Activated CD4-positive, alpha-beta T cell treated with anti-CD3 and anti-CD28 coated beads, Interleukin-2, amount 10 ng/mL, durations not matched to agents 7 days and 5 days (primary cell): ENCODE measurements at places on chromosomes 5 and 9. TPM values are rescaled to one million over a fixed set of nuclear protein-coding genes. Genes with fewer than 3 reads are reported as not detected.

Gene IL9
- not detected for total RNA-seq

Gene RANBP3L
- not detected for total RNA-seq

Gene DMRT2
- not detected for total RNA-seq

Gene WWC1
- total RNA-seq: 0.60 TPM

Gene NUTM2G
- total RNA-seq: not detected

Gene KCNV2
- not detected for total RNA-seq

Gene DIPK1B
- total RNA-seq: not detected

Gene FST
- not detected for total RNA-seq
